ENCODE measurements at places on chromosomes 2 and 18. TPM values are rescaled to one million over a fixed set of nuclear protein-coding genes. Genes with fewer than 3 reads are reported as not detected.

SOX11 gene
- not detected for total RNA-seq

- no peak for DNase-seq
These were observed 32.3 kb upstream of the NEB start for GRCh38 chr2:151766437-151767153.

GRCh38 chr2:29024882-29025430, 43.9 kb downstream of the TOGARAM2 start:
- no peak for DNase-seq

DNA sequence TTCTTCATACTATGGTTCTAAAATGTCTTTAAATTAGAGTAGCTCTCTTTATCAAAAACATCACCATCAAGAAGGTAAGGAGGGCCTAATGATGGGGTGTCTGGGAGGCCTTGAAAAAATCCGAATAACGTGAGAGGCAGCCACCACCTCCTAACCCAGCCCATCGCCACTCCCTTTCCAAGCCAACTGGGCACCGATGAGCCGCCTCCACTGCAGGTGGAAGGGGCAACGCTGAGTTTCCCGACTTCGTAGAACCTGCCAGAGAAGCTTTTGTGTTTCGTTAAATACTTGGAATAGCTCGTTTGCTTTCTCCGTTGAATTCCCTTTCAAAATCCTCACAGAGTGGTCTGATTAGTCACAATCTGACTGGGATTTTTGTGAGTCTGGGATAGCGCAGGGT, 22.0 kb upstream of the RPL31 start:
- DNase-seq = no peak

GALR1 gene
- not detected for total RNA-seq

- DNase-seq = no peak
These were observed 62.5 kb downstream of the DAW1 start for GRCh38 chr2:227933884-227934283.

GRCh38 chr2:48129293-48129950, 223.1 kb upstream of the FBXO11 start:
- DNase-seq = no peak

CNOT11 gene
- total RNA-seq = 46.8 TPM

ALLC gene
- total RNA-seq = not detected

CXCR1 gene
- not detected for total RNA-seq

SLC11A1 gene
- 4.9 TPM for total RNA-seq

INPP1 gene
- 2.7 TPM for total RNA-seq

DNA sequence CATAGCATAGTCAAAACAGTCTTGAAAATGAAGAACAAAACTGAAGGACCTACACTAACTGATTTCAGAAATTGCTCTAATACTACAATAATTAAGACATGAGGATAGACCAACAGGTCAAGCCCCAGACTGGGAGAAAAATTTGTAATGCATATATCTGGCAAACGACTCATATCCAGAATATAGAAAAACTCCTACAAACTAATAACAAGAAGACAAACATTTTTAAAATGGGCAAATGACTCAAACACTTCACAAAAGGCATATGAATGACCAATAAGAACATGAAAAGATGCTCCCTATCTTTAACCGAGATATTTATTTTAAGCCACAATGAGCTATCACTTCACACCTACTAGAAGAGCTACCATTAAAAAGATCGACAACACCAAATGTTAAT, 14.2 kb downstream of the TGFBRAP1 start:
- DNase-seq = no peak

DNA sequence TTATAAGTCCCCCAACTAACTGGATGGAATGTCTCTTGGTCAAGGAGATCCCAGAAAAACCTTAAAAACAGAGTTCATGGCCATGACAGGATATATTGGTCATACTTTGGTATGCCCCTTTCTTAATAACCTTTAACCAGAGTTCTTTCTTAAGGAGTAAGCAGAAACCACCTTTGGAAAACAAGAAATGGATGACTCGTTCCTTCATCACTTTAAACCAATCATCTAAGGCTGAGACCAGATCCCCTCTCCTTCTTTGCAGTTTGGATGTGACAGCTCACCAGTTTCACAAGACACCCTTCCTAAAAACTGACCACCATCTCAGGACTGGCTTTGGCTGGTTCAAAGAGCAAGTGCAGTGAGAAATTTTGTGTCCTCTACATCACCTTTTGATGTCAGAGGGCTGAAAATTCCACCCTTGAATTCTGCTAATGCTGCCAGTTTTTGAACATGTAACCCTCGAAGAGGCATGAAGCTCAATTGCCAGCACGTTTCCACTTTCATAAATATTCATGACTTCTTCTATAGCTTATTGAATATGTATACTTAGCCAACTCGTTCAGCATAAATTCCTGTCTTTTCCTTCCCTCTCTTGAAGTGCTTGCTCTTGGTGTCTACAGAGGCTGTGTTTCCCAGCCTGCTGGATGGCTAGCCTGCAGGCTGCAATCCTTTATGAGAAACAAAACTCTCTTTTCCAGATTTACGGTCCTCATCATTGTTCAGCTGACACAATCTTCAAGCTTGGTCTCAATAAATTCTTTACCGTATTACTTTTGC, 1323.5 kb upstream of the TMEFF2 start:
- no peak for DNase-seq

CSRNP3 gene
- total RNA-seq = not detected

- no peak for DNase-seq
These were observed 21.1 kb upstream of the RALBP1 start for GRCh38 chr18:9454061-9454703.

DNA sequence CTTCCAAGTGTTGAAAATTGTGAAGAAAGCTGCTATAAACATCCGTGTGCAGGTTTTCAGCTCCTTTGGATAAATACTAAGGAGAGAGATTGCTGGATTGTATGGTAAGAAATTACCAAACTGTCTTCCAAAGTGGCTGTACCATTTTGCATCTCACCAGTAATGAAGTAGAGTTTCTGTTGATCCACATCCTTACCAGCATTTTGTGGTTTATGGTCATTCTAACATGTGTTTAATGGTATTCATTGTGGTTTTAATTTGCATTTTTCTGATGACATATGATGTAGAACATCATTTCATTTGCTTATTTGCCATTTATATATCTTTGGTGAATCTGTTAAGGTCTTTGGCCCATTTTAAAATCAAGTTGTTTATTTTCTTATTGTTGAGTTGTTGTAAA, 260.7 kb downstream of the SPAG16 start:
- no peak for DNase-seq

DNA sequence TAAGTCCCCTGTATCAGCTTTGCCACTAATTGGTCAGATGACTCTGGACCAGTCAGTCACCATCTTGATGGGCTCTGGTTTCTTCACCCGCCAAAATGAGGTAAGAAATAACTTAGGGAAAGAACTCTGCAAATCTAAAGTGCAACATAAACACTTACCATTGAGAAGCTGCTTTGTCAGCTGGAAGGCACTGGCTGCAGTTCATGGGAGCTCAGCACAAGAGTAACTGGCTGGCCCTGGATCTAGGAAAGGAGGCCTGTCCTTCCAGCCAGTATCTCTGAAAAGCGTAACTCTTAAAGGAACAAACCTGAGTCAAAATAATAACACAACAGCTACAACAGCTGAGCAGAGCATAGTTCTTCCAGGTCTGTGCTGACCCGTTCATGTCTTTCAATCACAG, 123.9 kb downstream of the CACNB4 start:
- no peak for DNase-seq

- no peak for DNase-seq
These were observed 497.8 kb downstream of the EIPR1 start for GRCh38 chr2:2879781-2880180.

NPHP1 gene
- 0.33 TPM for total RNA-seq

B4GALT6 gene
- not detected for total RNA-seq

DNA sequence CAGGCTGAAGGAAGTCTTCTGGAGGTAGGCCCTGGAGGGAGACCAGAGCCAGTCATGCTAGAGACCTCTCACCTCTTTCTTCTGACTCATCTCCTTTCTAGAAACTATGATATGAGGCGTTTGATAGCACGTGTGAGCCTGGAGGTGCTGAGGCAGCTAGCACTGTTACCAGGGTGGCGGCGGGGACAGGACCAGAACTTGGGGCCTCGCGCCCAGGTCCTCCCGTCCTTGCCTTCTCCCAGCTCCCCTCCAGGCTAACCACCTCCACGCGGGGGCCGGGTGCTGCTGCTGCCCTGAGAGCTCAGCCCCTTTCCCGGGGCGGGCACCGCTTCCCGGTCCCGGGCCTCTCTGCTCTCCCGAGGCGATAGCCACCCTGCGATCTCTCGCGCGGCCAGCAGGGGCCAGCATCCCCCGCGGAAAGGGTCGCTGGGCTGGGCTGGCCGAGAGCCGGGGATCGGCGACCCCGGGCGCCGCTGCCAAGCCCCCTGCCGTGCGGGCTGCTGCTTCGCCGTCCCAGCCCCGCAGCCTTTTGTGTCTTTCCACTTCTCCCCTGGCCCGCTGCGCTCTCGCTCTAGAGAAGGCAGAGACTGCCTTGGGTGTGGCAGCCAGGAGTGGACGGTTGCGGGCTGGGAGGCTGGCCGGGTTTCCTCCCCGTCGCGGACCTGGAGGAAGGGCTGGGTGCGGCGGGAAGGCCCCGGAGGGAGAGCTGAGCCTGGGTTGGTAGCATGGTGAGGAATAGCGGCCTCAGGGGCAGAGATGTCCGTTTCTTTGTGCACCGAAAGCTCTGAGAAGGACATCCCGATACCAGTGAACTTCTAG, 49.1 kb downstream of the TMEM17 start:
- DNase-seq = peak; percentile 60

- peak; percentile 80 for DNase-seq
These were observed at the start of gene NCKAP1 for GRCh38 chr2:183038341-183039300. TSS of gene NCKAP1 (minus strand) at chr2:183038457. CDS start at chr2:183038099, 358 bp downstream.

DNA sequence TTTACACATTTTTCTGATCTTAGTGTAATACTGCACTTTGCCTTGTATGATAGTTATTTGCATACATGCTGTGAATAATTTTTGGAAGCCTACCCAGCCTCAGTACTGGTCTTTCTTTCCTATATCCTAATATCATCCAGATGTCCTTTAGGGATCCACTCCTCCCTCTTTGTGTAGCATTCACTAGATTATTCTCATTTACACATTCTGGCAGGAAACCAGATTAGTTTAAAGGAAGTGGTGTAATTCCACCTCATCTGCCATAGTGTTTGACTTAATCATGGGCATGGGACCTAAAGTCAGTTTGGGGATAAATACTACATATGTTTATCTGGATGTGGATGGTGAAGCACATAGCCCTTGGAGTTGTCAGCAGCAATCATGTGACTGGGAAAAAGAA, 444.9 kb upstream of the MAP2 start:
- DNase-seq = no peak

DNA sequence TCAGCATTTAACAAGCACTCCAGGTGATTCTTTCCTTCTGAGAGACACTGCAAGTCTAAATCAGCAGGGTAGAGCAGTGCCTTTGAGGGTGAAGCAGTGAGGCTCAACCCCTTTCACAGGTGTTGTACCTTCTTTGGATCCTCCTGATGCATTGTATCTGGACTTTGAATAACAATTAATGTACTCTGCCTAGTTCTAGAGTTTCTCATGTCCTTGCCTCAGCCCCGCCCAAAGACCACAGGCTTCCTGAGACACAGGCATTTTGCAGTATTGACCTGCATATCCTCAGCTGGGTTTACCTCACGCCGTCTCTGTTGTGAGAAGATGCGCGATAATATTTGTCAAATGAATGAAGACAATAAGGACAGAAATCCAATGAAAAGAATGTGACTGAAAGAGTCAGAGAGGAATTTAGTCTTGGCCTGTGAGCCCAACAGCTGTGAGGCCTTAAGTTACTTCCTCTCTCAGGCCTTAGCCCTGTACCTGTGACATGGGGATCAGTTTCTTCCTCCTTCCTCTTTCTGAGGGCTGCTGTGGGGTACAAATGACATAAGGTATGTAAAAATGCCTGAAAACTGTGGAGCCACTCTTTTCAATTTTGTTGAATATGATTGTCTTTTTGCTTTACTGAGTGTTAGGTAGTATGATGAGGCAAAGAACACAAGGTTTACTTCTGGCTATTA, 43.7 kb downstream of the WIPF1 start:
- peak; percentile 16 for DNase-seq

DNA sequence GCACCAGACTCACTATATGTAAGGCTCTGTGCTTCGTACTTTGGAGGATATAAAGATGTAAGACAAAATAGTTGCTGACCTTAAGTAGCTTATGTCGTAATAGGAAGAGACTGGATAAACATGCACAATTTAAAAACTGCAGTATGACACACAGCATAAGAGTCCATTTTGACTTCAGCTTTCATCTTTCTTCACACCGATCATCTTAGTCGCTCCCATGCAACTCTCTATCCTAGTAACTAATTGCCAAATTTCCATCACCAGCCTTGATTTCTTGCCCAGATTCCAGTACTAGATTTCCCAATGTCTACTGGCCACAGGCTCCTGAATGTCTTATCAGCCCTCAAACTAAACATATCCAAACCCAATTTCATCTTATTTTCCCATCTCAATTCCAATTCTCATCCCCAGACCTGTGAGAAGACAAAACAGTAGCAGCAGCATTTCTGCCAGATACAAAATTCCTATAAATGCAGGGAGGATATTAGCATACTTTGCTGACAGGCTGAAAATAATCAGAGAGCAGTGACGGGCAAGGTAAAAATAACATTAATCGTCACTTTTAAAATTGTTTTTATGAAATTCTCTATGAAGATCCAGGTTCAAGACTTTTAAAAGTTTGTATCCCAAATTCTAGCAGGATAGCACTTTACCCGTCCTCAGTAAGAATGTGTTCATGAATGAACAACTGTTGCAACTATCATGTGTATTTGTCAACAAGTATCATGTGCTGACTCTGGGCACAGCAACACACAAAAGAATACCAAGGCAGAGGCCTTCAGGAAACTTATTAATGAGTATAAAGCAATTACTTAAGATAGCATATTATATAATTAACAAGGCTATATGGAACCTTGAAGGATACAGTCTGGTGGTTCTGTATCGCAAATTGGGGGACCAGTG, 42.2 kb downstream of the KIDINS220 start:
- no peak for DNase-seq

DNA sequence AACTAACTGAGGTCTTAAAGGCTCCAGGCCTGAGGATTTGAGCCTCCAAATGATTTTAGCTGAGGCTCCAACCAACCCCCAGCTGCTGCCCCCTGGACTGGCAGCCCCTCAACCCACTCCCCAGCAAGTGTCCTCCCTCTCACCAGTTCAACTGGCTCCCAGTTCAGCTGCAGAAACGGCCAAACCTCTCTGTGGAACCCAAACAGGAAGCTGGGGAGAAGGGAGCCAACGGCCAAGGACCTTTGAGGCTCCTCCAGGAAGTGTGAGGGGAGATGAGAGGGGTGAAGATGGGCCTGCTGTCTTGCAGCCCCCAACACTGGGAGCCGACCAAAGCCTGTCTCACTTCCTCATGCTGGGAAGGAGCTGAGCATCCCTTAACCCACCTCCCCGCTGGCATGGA, 24.9 kb downstream of the ZFP36L2 start:
- no peak for DNase-seq

- DNase-seq = no peak
These were observed 94.8 kb downstream of the DLGAP1 start for GRCh38 chr18:4360221-4360715.

B3GNT7 gene
- total RNA-seq = 0.89 TPM

LIPG gene
- total RNA-seq = not detected

GRCh38 chr2:64654063-64654811, 524 bp upstream of the SERTAD2 start:
- DNase-seq = peak; percentile 61

DNA sequence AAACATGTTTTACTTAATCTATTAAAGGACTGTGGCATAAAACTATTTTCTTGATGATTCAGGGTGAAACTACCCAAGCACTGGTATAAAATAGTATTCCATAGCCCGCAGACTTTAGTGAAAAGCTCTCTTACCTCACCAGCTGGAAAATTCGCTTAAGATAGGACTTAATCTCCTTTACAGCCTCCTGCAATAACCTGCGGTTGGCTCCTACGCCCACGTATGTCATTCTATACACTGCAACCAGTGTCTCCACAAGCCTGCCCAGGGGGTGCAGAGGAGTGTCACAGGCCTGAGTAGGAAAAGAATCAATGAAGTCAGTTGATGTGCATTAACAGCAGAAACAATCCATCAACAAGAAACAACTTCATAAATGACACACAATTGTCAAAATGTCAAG, 11.3 kb upstream of the MPP4 start:
- no peak for DNase-seq
